Left lung (tissue), 14 donors: ENCODE measurements at places on chromosomes 5 and 9. TPM values are rescaled to one million over a fixed set of nuclear protein-coding genes. Genes with fewer than 3 reads are reported as not detected.

Gene ISL1
- not detected for polyA plus RNA-seq

Gene FCHSD1
- polyA plus RNA-seq, result 29.7 TPM

DNA sequence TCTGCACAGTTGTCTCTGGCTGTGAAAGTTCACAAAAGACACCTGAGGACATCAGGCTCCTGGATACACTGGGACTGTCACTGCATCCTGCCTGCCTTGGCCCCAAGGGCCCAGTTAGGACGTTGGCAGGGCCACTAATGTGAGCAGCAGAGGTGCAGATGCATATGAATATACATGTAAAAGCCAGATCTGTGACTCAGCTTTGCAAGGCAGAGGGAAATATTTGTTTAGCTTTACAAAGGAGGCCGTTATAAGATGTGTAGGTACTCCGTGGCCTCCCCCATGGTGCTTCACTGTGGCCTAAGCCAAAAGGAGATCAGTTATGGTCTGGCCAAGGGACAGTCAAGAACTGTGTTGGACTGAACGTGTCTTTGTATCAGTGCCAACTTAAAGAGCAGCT lies 4.1 kb upstream of the C1QTNF3 start:
- no peak for DNase-seq

DNA sequence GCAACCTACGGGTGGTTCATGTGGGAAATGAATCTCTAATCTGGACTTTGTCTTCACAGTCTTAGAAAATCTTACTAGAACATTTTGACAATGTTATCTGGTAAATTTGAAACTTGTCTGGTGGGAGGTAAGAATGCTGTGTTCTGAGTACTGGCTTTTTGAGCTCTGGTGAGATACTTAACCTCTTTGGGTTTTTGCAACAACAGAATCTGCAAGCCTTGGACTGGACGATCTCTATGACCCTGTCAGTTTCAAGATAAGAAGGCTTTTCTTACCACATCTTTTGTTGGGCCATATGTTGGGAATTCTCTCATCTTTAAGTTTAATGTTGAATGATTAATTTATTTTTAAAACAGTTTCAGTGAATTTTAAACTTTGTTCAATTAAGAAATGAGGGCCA lies 112.9 kb downstream of the GOLPH3 start:
- DNase-seq, result no peak

GRCh38 chr5:132049559-132049958 lies 10.9 kb upstream of the IL3 start:
- no peak for DNase-seq

DNA sequence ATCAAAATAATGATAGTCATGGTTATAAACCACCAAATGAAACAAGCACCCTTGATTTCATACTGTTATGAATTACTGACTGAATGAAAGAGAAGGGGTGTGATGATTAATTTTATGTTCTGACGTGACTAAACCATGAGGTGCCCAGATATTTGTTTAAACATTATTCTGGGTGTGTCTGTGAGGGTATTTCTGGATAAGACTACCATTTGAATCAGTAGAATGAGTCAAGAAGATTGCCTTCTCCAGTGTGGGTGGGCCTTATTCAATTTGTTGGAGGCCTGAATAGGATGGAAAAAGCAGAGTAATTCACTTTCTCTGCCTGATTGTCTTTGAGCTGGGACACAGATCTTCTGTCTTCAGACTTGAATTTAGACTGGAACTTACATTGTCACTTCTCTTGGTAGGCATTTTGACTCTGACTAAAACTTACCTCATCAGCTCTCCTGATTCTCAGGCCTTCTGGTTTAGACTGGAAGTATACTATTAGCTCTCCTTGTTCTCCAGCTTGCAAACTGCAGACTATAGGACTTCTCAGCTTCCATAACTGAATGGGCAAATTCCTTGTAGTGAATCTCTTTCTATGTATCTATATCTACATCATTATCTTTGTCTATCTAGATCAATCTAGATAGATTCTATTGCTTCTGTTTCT lies 321.9 kb upstream of the TARS1 start:
- no peak for DNase-seq
